ENCODE measurements at places on chromosomes 12 and 14. TPM values are rescaled to one million over a fixed set of nuclear protein-coding genes. Genes with fewer than 3 reads are reported as not detected.

DNA sequence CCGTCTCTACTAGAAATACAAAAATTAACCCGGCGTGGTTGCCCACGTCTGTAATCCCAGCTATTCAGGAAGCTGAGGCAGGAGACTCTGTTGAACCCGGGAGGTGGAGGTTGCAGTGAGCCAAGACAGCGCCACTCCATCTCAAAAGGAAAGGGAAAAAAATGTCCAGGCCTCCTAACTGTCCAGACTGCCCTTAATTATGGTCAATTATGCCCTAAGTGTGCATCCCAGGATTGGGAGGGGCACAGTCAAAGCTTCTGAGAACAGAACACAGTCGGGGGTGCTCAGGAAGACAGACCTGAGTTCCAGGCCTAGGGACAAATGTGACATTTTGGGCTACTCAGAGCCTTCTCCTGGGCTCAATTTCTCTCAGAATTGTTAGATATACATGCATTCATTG lies 31.8 kb upstream of the SMUG1 start:
- DNase-seq: no peak

- DNase-seq: no peak
These were observed 5.9 kb upstream of the GZMB start for GRCh38 chr14:24639905-24640304.

DNA sequence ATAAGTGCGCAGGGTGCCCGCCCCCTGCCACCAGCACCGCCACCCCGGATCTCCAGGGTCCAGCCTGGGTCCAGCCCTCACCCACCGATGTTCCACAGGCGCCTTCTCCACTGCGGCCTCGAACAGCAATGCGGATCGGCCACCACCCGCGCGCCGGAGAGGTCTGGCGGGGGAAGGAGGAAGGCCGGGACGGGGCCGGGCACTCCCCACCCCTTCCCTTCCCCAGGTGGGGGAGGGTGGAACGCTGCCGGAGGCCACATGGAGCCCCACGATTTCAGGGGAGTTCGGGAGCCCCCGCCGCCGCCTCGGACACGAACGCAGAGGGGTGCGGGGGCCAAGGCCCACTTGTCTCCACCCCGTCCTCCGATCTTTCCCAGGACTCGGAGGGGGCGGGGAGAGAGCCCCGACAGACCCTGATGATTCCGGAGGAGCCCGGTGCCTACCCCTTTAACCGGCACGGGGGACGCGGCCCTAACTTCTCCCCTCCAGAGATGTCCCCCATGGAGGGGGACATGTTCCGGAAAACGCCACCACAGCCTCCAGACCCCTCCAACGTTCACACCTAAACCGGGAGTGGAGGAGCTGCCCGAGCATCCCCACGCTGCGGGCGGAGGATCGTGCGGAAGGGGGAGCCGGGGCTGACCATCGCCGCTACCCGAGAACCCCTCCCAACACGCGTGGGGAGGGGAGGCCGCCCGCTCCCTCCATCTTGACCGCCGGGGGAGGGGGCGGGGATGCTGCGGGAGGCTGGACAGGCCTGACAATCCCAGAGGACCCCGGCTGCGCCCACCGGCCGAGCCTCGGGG lies 1.1 kb downstream of the ATXN2 start:
- DNase-seq: no peak

- DNase-seq: no peak
These were observed 616.5 kb downstream of the TRHDE start for GRCh38 chr12:72888693-72889092.

ATG101 gene
- total RNA-seq: 24.5 TPM

CD27 gene
- 0.20 TPM for total RNA-seq

PTGER2 gene
- 2.2 TPM for total RNA-seq

SLC11A2 gene
- total RNA-seq: 56.3 TPM

USP44 gene
- total RNA-seq: 0.99 TPM
